ENCODE measurements at places on chromosomes 6 and 20.
A peak's percentile ranks its signal among the peaks of the same experiment; 100 is the strongest.

GRCh38 chr6:36908747-36909146, 23.0 kb downstream of the C6orf89 start:
- no peak for DNase-seq

DNA sequence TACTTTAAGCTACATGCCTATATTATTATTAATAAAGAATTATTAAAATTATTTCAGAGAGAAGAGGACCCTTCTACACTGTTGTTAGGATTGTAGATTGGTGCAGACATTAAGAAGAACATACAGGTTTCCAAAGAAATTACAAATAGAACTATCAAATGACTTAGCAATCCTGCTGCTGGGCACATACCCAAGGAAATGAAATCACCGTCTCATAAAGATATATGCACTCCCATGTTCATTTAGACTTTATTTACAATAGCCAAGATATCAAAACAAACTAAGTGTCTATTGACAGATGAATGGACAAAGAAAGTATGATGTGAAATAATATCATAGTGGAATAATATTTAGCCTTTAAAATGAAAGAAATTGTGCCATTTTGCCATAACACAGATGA, 687.7 kb upstream of the POU3F2 start:
- no peak for DNase-seq

DNA sequence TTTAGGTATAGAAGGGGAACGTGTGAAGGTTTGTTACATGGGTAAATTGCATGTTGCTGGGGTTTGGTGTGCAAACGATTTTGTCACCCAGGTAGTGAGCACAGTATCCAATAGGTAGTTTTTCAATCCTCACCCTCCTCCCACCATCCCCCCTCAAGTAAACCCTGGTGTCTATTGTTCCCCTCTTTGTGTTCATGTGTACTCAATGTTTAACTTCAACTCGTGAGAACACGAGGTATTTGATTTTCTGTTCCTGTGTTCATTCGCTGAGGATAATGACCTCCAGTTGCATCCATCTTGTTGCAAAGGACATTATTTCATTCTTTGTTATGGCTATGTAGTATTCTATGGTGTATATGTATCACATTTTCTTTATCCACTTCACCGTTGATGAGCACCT, 11.6 kb upstream of the VNN1 start:
- no peak for DNase-seq

GRCh38 chr6:161130967-161131766, 139.6 kb downstream of the MAP3K4 start:
- DNase-seq = no peak

DNA sequence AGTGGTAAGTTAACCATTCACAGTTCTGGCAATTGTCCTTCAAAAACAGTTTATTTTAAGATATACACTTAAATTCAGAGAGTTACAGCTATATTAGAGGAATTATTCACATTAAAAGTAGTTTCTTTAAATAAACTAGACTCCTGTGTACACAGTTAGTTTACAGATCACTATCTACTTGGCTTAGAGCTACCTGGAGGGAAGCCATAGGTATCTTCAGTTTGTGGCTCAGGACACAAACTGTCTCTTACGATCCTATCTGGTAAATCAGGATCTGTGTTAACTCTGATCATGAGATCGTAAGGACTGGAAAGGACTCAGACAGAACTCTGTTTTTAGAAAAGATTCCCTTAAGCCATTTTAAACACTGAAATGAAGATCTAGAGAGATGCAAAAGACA, 160.9 kb downstream of the REV3L start:
- no peak for DNase-seq

GRCh38 chr6:137271245-137272183, 52.3 kb upstream of the IFNGR1 start:
- DNase-seq = peak; percentile 59

DNA sequence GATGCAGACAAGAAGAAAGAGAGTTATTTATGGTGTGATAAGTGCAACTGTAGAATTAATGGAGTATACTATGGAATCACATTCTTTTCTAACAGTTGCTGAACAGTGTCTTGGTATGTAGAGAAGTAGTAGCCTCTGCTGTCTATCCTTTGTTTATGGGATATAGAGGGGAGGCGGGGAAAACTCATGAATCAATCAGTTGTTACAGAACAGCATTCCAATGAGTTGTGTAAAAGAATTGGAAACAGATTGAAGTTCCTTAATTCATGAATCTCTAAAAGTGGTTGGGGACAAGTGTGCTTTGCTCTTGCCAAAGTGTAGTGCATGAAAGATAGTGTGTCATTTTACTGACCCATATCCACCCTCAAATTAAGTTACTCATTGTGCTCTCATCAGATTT, 77.7 kb downstream of the FLRT3 start:
- no peak for DNase-seq

DNA sequence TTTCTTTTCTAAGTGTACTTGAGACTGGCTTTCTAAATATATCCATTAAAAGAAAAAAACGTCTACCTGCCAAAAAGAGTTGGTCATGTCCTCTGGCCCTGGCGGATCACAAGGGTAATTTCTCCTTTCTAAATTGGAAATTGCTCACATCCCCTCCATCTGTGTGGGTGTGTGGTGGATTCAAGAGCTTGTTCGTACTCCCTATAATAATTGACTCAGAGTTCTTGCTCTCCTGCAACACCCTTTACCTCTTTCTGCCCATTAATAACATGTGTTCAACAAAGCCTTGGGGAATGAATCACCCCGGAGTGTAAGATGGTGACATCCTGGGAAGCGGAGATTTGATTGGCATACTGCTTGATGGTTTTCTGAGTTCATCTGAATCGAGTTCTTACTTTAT, 263.8 kb downstream of the ALDH8A1 start:
- DNase-seq = no peak

- DNase-seq = no peak
These were observed 4.3 kb downstream of the VGLL2 start for GRCh38 chr6:117269638-117270054.

GRCh38 chr6:82275686-82276085, 28.1 kb upstream of the IBTK start:
- DNase-seq = no peak

GRCh38 chr6:149723771-149724417, 6.0 kb upstream of the LATS1 start:
- peak; percentile 64 for DNase-seq

DNA sequence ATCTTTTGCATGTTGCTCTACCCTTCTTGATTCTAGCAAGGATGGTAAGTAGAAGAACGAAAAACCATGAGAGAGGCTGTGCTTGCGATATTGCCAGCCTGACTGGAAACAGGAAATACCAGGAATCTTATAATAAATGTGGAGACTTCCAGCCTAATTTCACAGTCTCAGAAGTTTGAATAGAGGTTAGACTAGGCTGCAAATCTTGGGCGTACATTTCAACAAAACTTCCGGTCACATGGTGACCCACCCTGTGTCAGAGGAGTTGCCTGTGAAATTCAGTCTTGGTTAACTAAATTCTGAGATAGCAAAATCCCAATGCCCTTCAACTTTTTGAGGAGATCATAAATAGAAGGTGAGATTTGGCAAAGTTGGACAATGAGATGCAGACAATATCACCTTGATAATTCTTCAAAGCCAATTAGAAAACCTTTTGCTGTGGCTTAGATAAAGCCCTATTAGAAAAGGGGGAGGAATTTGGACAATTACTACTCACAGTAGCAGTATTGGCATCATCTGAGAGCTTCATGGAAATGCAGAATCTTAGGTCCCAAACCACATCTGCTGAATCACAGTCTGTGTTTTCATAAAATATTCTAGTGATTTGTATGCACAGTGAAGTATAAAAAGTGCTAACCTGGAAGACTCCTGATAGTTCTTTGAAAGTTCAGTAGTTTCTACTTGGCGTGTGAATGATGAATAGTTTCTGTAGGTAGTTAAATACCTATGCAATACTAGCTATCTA, 262.0 kb upstream of the JAG1 start:
- no peak for DNase-seq

DNA sequence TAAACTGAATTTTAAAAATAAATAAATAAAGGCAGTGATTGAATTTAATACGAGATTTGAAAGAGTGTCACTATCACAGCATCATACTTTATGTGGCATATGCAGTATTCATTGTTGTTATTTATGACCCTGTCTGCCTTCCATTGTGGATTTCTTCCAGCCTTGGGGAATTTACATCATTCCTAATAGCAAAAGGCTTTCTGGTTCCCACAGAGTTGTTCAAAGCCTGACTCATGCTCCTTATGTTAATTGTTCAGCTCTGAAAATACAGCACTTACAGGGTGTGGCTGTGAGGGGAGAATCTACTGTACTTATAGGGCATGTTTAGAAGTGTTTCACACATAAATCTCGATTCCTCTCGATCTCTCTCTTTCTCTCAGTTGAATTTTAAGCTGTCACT, 54.4 kb downstream of the JAG1 start:
- no peak for DNase-seq

- DNase-seq = no peak
These were observed 24.8 kb downstream of the GRM4 start for GRCh38 chr6:34120953-34121675.

GRCh38 chr6:67916399-67916798, 718.7 kb upstream of the ADGRB3 start:
- no peak for DNase-seq

DNA sequence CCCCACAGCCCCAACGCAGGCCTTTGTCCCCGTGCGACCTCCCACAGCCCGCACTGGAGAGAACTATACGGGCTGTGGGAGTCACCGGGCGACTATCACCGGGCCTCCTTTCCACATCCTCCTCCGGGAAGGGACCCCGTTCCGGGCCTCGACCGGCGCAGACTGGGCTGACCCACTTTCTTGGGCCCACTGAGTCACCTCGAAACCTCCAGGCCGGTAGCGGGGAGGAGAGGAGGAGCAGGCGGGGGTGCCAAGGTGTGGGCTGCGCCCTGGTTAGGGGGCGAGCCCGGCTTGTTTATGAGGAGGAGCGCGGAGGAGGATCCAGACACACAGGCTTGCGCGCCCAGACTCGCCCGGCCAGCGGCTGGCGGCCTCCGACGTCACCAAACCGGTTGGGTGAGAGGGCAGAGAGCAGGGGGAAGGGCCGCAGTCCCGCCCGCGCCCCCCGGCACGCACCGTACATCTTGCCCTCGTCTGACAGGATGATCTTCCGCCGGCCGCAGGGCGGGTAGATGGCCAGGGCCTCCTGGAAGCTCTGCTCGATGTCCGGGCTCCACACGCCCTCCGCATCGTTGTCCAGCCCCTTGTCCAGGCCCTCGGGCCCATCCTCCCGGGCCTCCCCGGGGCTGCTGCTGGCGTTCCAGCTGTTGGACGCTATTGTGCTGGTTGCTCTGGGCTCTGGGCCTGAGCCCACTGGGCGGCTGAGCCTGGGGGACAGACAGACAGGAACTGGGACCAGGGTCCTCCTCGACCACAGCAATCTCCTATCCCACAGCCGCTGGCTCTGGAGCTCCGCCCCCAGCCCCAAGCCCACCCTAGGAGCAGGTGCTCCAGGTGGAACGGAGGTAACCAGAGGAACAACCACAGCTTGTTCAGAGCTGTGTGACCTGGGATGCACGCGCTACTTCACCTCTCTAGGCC, 10.6 kb downstream of the TEAD3 start:
- no peak for DNase-seq

- DNase-seq = no peak
These were observed 416.9 kb downstream of the FRK start for GRCh38 chr6:115643762-115644161.

All from CD4-positive, alpha-beta T cell treated with Interleukin-10 for 1 hour (primary cell).